ENCODE measurements at places on chromosomes 13 and 19.

GRCh38 chr19:33868788-33869412 is 72.2 kb downstream of the KCTD15 start:
- DNase-seq, result no peak

DNA sequence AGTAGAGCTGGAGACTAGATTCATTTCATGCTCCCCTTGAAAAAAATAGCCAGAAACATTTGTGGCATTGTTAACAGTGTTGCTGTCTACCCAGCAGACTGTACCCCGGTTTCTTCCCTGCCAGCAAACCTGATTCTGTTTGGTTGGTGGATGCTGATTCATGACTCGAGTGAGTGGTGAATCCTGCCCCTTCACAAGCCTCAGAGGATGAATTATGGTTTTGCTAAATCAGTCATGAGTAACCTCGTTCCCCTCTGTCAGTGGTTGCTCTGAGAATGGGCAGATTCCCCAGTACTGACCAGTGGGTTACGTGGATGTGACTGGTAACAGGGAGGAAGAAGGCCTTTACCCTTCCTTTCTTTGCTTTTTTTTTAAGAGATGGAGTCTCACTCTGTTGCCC is 10.1 kb downstream of the NLRP12 start:
- no peak for DNase-seq

DNA sequence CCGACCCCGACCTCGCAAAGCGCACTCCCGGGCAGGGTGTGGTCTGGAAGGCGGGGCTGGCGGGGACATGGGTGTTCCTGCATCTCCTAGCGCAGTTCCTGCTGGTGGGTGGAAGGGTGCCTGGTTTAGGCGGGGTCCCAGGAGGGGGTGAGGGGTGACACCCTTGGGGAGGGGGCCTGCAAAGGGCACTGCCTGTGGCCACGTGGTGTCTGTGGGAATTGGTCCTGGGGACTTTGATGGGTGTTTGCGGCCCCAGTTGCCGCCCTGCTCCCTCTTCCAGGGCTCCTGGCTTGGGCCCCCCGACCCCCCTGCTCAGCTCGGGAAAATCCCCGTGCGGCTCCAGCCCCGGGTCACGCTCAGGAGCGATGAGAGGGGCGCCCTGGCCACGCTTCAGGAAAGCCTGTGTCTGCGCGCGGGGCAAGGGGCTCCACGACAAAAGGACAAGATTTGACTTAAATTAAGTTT is 19.1 kb downstream of the WTIP start:
- DNase-seq, result no peak

GRCh38 chr13:113974304-113975281 is 717 bp upstream of the C13orf46 start:
- no peak for DNase-seq

DNA sequence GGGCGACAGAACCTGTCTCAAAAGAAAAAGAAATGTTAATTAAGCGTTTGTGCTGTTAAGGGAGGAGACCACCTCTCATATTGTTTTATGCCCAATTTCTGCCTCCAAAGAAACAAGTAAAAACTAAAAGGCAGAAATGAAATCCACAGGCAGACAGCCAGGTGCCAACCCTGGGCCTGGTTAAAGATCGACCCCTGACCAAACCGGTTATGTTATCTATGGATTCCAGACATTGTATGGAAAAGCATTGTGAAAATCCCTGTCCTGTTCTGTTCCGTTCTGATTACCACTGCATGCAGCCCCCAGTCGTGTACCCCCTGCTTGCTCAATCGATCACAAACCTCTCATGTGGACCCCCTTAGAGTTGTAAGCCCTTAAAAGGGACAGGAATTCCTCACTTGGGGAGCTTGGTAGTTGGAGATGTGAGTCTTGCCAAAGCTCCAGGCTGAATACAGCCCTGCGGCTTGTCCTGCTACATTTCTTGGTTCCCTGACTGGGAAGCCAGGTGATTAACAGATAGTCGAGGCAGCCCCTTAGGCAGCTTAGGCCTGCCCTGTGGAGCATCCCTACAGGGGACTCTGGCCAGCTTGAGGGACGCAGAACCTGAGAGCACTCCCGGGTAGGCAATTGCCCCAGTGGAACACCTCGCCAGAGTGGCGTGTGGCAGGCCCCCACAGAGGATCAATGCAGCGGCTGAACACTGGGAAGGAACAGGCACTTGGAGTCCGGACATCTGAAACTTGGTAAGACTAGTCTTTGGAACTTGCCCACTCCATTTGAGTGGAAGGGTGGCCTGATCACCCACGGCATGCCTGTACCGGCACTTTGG is 748 bp upstream of the ZNF552 start:
- DNase-seq, result no peak

DNA sequence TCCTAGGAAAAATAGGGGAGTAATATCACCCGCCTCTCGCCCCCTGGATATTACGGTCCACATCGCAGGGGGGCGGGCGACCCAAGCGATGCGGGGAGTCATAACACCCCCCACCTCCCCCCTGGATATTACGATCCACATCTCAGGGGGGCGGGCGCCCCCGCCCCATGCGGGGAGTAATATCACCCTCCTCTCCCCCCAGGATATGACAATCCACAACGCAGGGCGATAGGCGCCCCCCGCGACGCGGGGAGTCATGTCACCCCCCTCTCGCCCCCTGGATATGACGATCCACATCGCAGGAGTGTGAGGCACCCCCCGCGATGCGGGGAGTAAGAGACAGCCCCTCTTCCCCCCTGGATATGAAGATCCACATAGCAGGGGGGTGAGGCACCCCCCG is 684.4 kb upstream of the PCDH9 start:
- no peak for DNase-seq

- no peak for DNase-seq
Observed at GRCh38 chr13:98285317-98285716, 108.2 kb upstream of the RNF113B start.

GRCh38 chr13:88472316-88472715 is 801.1 kb downstream of the SLITRK5 start:
- DNase-seq, result no peak

DNA sequence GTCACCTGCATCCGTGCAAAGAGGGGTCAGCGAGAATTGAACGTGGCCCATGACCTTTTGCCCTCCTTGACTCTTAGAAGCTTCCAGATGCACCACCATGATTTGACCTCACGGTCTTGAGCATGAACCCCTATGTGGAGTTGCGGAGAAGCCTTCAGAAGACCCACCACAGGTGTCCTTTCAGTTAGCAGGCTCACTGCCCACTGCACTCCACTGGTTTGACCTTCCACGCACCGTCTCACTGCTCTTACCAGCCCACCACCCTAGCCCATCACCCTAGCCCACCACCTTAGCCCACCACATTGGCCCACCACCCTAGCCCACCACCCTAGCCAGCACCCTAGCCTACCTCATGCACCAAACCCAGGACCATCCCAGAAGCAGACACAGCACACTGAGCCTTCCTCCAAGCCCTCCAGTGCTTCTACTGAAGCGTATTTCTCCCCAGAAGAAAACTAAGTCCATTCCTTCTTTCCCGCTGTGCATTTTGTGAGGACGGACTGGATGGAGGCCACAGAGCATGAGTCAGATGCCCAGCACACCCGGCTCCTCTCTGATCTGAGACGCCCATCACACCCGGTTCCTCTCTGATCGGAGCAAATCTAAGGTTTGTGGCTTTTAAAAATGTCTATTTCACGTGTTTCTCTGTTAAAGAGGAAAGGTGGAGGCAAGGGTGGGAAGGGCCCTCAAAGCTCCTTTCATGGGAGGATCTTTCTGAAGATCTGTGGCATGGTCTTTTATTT is 45.8 kb downstream of the SOX1 start:
- no peak for DNase-seq

GRCh38 chr13:94710881-94711560 is 1.3 kb downstream of the SOX21 start:
- no peak for DNase-seq

DNA sequence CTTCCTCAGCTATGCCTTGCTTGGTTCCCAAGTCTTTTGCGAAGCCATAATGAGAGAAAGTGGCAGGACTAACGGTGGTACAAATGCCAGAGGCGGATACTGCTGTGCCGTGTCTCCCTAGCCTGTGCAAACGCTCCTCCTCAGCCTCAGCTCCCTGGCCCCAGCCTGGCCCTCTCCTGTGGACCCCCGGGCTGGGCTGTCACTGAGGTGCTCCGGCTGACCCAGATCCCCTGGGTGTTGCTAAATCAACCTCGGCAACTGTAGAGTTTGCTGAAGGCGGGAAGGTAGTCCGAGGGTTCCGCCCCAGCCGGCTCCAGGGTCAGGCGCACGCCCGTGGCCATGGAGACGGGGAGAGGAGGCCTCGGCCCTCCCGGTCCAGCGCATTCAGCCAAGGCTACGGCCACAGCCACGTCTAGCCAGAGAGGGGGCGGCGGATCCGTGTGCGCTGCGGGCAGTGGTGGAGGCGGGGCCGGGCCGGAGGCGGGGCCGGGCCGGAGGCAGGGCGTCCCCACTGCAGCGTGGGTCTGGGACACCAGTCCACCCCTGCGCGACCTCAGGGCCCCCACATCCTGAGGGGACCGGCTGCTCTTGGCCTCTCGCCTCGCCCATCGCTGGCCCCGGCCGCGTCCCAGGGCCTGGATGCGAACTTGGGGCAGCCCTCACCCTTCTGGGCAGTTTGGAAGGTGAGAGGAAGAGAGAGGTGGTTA is 16.4 kb upstream of the ZNF492 start:
- DNase-seq, result no peak

- DNase-seq, result no peak
Observed at GRCh38 chr19:3984908-3985642, at the start of gene EEF2. TSS of gene EEF2 (minus strand) at chr19:3985463. CDS start at chr19:3985380, 83 bp downstream.

DNA sequence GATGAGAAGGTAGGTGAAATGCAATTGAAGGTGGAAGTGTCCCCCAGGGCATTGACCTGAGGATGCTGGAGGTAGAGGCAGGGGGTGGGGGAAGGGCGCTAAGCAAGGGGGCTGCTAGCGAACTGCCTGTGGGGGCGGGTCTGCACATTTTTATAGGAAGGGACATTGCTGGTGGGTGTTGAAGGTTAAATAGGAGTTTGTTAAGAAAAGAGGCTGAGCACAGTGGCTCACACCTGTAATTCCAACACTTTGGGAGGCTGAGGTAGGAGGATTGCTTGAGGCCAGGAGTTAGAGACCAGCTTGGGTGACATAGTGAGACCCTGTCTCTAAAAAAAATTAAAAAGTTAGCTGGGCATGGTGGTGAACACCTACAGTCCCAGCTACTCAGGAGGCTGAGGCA is 5.5 kb upstream of the ACP4 start:
- DNase-seq, result no peak

- no peak for DNase-seq
Observed at GRCh38 chr19:2863816-2864215, 3.3 kb upstream of the ZNF556 start.

GRCh38 chr19:33302175-33302973 is at the start of gene CEBPA:
TSS of gene CEBPA (minus strand) at chr19:33302534. CDS start at chr19:33302414, 120 bp downstream.
- no peak for DNase-seq

GRCh38 chr19:4589579-4590410 is 30.3 kb upstream of the SEMA6B start:
- DNase-seq, result no peak

- no peak for DNase-seq
Observed at GRCh38 chr13:48214519-48215121, 18.4 kb upstream of the ITM2B start.

DNA sequence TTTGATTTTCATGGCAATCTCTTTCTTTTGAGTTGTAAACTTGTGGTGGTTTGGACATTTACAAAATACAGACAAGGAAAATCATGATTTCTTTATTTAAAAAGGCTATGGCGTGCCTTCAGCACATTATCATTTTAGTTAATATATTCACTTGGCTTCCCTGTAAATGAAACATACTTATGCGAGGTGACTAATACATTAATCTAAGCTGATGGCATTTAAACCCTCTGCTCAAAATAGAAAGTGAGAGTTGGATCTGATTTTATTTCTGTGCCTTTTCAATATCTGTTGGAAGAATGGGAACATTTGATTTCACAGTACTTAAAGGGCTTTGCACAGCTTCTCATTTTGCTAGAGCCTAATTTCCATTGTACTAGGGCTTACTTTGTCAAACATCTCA is 289.8 kb downstream of the MTUS2 start:
- DNase-seq, result no peak
